H1 (cell line): ENCODE measurements at places on chromosomes 13 and 19. TPM values are rescaled to one million over a fixed set of nuclear protein-coding genes. Genes with fewer than 3 reads are reported as not detected.

Gene SUGP1
- 38.5 and 56.6 TPM in 2 replicates for polyA plus RNA-seq

DNA sequence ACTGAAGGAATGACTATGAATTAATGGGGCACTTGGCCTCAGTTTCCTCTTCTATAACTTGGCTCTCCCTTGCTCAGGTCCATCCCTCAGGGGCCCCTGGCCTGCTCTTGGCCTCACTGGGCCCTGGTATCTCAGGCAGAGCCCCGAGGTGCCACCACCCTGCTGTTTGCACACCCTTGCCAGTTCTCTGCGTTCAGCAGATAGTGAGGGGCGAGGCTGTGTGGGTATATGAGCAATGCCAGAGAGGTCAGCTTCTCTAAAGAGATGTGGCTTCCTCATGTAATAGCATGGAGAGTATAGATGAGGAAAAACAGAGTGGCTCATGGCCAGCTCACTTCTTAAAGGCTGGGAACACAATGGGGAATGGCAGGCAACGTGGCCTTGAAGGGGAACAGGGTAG, 76.1 kb downstream of the CYSLTR2 start:
- no peak overlapping the region for H3K4me3 ChIP-seq
- no peaks in the 10 kb centered on the region for H3K4me1 ChIP-seq
- H3K36me3 ChIP-seq = no peaks in the 10 kb centered on the region
- H3K27me3 ChIP-seq = no peaks in the 10 kb centered on the region
- DNase-seq = no peak

DNA sequence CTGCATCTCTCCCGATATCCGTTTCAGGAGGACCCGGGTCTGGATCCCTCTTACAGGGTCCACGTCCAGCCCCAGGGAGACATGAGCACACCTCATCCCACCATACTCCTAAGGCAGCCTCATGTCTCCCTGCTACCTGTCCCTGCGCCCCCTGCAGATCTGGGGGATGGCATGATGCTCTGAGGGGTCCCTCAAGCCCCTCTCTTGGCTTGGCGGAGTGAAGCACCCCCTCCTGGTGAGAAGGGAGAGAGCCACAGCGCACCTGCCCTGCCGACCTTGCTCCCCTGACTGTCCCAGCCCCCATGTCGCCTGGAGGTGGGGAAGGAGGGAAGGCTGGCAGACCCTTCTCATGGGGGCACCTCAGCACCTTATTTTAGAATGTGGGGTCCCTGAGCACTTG, 21.5 kb upstream of the ARHGEF7 start:
- no peaks in the 10 kb centered on the region for H3K36me3 ChIP-seq
- no peak for DNase-seq
- no peak overlapping the region for H3K27ac ChIP-seq

DNA sequence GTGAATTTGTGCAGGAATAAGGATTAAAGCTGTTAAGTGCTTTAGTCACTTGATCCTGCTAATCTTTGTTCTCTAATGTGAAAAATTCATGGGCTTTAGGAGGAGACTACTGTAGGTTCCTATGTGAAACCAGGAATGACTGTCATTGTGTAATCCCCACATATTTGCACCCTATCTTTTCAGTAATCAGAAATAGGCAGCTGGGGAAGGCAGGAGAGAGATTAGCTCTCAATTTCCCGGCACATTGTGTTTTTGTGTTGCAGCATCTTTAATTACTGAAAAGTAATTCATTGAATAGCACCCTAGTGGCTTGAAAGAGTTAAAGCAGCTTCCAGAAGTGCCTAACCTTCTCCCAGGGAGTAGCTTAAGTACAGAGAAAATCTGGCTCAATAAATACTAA, 282.9 kb downstream of the OLFM4 start:
- no peak for DNase-seq
- H3K27ac ChIP-seq = no peak overlapping the region
- no peak overlapping the region for H3K4me3 ChIP-seq
- no peaks in the 10 kb centered on the region for H3K4me1 ChIP-seq
- H3K27me3 ChIP-seq = peaks cover 6% of the 10 kb centered on the region; the same call in 1 of the 2 replicates

GRCh38 chr13:60494296-60494695, 97.3 kb downstream of the TDRD3 start:
- H3K27me3 ChIP-seq = no peaks in the 10 kb centered on the region
- peaks cover 5% of the 10 kb centered on the region; the same call in 1 of the 2 replicates for H3K36me3 ChIP-seq
- peak overlapping the region; percentile 32; the same call in 1 of the 2 replicates for H3K4me3 ChIP-seq
- DNase-seq = no peak

DNA sequence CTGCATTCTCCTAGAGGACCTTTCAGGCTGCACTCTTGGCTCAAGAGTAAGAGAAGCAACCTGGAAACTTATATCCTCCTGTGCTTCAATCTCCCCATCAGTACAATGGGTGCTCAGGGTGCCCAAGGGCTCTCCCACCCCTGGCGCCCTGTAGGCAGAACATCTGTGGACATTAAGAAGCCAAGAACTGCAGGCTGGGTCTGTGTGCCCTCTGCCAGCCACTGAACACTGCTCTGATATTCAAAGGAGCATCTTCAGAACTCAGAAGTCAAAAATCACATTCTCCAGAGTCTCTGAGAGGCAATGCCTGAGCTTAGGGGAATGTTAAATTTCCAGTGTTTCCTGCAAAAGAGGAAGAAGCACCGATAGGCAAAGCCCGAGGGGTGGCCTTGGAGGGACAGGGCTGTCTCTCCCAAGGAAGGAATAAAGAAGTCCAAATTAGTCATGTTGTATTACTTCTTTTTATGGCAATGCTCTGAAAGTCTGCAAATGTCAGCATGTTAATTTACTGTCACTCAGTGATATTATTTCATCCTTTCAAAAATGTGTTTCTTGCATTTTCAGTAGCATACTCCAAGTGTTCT, 88.1 kb downstream of the TSHZ3 start:
- no peak overlapping the region for H3K27ac ChIP-seq
- no peaks in the 10 kb centered on the region for H3K27me3 ChIP-seq
- no peak for DNase-seq
- H3K36me3 ChIP-seq = no peaks in the 10 kb centered on the region

Gene ZC3H4
- 6.6 and 9.8 TPM in 2 replicates for polyA plus RNA-seq

DNA sequence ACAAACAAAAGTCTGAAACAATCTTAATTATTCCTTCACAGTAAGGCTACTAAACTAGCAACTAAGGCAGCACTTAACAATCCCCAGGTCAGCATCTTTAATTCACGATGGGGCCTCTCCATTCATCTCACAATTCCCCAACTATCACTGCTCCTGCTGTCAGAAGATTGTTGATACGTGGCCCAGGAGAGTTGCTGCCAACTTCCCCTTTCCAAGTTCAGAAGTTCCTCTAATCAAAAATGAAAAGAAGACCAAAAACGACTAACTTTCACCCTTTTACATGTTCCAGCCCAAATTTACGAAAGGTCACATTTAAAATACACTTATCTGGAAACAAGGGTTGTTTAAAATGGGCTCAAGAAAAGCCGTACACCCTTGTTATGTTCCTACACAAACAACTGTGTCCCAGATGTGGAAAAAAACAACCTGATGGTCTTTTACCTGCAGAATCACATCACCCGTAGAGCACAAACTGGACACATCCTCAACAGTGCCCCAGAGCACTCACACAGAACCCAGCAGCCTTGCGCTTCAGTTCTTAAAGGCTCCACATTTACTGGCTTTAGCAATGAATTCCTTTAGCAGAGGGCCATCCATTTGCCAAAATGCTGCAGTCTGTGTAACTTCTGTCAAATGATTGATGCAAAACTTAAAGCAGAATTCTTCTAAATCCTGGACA, 38.0 kb downstream of the PHF11 start:
- no peak overlapping the region for H3K27ac ChIP-seq
- no peak for DNase-seq
- H3K27me3 ChIP-seq = no peaks in the 10 kb centered on the region
- H3K4me3 ChIP-seq = no peak overlapping the region
- H3K36me3 ChIP-seq = 0 out of 2 replicates have a peak, but pooled peaks cover 2% of the 10 kb centered on the region
- H3K4me1 ChIP-seq = no peaks in the 10 kb centered on the region

Gene APOC4
- not detected in 2 replicates for polyA plus RNA-seq

GRCh38 chr19:39098365-39099269, 14.4 kb downstream of the ACP7 start:
- DNase-seq = no peak
- H3K36me3 ChIP-seq = no peaks in the 10 kb centered on the region
- peaks cover 9% of the 10 kb centered on the region for H3K27me3 ChIP-seq
- H3K27ac ChIP-seq = no peak overlapping the region
- no peaks in the 10 kb centered on the region for H3K4me1 ChIP-seq

Gene CEACAM20
- polyA plus RNA-seq = not detected in 2 replicates

Gene USE1
- polyA plus RNA-seq = 13.9 and 16.6 TPM in 2 replicates

DNA sequence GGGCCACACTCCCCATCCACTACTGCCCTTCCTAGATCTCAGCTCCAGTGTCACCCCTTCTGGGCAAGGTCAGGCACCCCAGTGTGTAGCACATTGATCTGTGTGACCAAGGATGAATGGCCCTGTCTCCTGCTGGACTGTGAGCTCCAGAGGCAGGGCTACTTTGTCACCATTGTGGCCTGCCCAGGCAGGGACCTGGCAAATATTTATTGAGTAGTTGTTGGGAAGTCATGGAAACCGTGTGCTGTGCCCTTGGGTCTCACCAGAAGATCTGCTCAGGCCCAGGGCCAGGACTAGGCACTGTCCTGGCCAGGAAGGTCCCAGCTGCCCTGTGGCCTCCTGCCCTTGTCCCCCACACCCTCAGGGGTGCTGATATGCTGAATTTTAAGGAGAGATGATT, 10.5 kb downstream of the NACC1 start:
- no peaks in the 10 kb centered on the region for H3K27me3 ChIP-seq
- no peaks in the 10 kb centered on the region for H3K4me1 ChIP-seq
- H3K27ac ChIP-seq = no peak overlapping the region
- no peak overlapping the region for H3K4me3 ChIP-seq
- DNase-seq = no peak

GRCh38 chr19:5949792-5950305, 28.1 kb downstream of the RANBP3 start:
- no peak overlapping the region for H3K4me3 ChIP-seq
- peaks cover 54% of the 10 kb centered on the region for H3K4me1 ChIP-seq
- no peak for DNase-seq

DNA sequence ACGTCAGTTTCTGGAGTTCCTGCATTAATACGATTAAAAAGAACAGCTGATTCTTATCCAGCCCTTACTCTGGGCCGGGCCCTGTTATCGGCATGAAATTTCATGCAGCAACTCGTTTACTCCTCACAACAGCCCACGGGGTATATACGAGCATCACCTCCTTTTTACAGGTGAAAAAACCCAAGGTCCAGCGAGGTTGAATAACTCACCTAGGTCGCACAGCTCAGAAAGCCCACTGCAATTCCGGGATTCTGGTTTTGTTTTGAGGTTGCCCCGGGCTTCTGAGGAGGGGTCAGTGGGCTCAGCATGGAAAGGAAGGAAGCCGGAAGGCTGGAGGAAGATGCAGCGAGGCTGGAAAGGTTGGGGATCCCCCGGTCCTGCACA, 577 bp upstream of the ACP7 start:
- H3K27ac ChIP-seq = no peak overlapping the region
- peak overlapping the region; percentile 63 for H3K4me3 ChIP-seq
- no peaks in the 10 kb centered on the region for H3K4me1 ChIP-seq
- H3K36me3 ChIP-seq = no peaks in the 10 kb centered on the region

DNA sequence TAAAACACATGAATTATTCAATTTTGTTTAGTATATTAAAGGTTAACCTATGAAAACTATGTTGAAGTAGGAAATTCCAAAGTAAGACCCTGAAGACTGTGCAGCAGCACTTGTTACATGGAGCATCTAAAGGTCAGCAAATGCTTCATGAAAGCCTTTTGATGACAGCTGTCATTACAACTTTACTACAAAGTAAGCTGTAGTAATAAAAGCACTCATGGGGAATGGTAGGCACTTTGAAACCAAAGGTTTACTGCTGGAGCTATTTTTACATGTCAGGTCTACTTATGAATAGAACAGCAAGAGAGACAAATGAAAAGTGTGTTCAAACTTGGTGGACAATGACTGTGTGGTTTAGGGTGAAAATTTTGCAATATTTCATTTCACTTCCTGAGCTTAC, 672.5 kb upstream of the PCDH20 start:
- no peaks in the 10 kb centered on the region for H3K27me3 ChIP-seq
- no peak overlapping the region for H3K4me3 ChIP-seq
- H3K4me1 ChIP-seq = no peaks in the 10 kb centered on the region
- H3K36me3 ChIP-seq = no peaks in the 10 kb centered on the region
- no peak for DNase-seq

DNA sequence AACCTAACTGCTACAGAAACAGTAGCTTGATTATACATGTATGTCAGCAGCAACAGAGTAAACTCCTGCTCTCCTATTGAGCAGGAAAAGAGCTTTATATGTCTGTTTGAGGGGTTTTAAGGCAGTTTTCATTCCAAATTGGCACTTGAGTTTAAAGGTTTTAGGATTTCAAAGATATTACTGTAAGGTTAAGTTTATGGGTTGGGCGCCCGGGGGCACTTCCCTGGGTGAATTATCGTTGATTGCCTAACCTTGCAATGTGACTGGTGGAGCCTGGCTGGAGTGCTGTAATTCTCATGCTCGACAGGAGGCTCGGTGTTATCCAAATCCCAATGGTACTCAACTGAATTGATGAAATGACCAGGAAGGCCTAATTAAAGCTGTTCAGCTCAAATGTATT, 1586.1 kb downstream of the OLFM4 start:
- DNase-seq = no peak
- no peak overlapping the region for H3K4me3 ChIP-seq
- no peaks in the 10 kb centered on the region for H3K4me1 ChIP-seq
- no peaks in the 10 kb centered on the region for H3K27me3 ChIP-seq
- no peaks in the 10 kb centered on the region for H3K36me3 ChIP-seq

DNA sequence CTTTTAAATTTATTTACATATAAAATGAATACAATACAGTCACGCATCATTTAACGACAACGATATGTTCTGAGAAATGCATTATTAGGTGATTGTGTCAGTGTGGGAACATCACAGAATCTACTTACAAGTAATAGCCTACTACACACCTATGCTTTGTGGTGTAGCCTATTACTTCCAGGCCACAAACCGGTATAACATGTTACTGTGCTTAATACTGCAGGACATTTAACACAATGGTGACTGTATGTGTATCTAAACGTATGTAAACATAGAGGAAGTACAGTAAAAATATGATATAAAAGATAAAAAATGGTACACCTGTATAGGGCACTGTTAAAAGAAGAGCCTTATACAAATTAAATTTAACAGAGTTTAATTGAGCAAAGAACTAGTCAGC, 62.4 kb upstream of the KLHL1 start:
- H3K27me3 ChIP-seq = no peaks in the 10 kb centered on the region
- DNase-seq = no peak
- no peaks in the 10 kb centered on the region for H3K36me3 ChIP-seq
- H3K4me3 ChIP-seq = no peak overlapping the region
- H3K27ac ChIP-seq = no peak overlapping the region
- H3K4me1 ChIP-seq = no peaks in the 10 kb centered on the region
